ENCODE measurements at places on chromosomes 5 and 9. TPM values are rescaled to one million over a fixed set of nuclear protein-coding genes. Genes with fewer than 3 reads are reported as not detected.

RANBP3L gene
- polyA plus RNA-seq, result not detected

DNA sequence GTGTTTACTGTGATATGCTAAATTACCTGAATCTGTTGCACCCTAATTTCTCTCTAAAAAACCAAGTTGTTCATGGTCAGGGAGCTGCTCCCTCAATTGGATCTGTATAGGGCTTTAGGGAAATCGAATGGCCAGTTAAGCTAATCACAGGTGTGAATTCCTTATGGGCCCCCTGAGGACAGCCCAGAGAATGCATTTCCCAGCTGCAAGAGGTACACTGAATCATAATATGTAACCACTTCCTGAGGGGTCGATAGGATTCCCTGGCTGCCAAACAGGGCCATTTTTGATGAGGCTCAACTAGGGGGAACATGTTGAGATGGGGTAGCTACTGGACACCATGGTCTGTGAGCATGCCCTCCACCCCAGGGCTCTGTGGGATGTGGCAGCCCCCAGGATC, 478.6 kb downstream of the CCDC171 start:
- DNase-seq, result no peak
- H3K27ac ChIP-seq, result no peak overlapping the region
- H3K4me3 ChIP-seq, result no peak overlapping the region

DNA sequence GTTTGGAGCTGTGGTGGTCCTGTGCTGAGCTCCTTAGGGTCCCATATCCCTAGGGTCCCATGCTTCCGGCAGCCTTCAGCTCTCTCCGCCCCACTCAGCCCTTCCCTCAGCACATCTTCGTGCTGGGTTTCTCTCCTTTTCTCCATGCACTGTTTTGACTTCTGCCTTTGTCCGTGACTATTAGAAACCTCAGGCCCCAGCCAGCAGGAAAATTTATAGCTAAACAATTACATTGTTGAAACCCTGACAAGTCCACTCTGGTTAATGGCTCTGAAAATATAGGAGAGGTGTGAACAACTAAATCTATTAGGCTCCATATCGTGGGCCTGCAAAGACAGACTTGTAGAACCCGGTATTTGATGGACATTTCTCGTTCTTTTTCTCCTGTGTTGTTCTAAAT, 523.7 kb downstream of the CCDC171 start:
- DNase-seq, result no peak
- H3K27me3 ChIP-seq, result no peaks in the 10 kb centered on the region
- H3K27ac ChIP-seq, result no peak overlapping the region

DNA sequence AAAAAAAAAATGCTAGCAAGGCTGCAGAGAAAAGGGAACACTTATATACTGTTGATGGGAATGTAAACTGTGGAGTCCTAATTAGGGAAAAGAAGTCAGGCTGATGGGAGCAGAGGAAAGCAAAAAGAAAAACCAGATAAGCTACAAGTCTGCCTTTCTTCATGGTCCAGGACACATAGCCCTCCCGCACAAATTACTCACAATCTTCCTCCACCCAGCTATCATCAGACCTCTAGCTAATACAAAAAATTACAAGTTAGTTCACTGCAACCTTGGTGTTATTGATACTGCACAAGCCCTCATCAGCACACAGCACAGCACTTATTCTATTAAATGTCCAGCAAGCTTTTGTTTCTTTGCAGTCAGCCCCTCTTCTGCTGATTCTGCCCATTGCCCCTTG, 186.0 kb upstream of the ADRA1B start:
- H3K4me1 ChIP-seq, result no peaks in the 10 kb centered on the region
- no peak overlapping the region for H3K4me3 ChIP-seq
- no peak overlapping the region for H3K27ac ChIP-seq
- no peak for DNase-seq
- no peaks in the 10 kb centered on the region for H3K36me3 ChIP-seq
- no peaks in the 10 kb centered on the region for H3K27me3 ChIP-seq

- DNase-seq, result no peak
- no peak overlapping the region for H3K27ac ChIP-seq
- H3K4me3 ChIP-seq, result no peak overlapping the region
- H3K4me1 ChIP-seq, result peaks cover 4% of the 10 kb centered on the region
Observed at GRCh38 chr5:134582281-134582680, 50.3 kb downstream of the SAR1B start.

- no peak overlapping the region for H3K4me3 ChIP-seq
- no peaks in the 10 kb centered on the region for H3K36me3 ChIP-seq
- H3K4me1 ChIP-seq, result no peaks in the 10 kb centered on the region
- H3K27ac ChIP-seq, result no peak overlapping the region
- DNase-seq, result no peak
Observed at GRCh38 chr5:28065656-28066055, 1027.3 kb upstream of the CDH9 start.
